ENCODE measurements at places on chromosomes 7 and 10.
A peak's percentile ranks its signal among the peaks of the same experiment; 100 is the strongest.

DNA sequence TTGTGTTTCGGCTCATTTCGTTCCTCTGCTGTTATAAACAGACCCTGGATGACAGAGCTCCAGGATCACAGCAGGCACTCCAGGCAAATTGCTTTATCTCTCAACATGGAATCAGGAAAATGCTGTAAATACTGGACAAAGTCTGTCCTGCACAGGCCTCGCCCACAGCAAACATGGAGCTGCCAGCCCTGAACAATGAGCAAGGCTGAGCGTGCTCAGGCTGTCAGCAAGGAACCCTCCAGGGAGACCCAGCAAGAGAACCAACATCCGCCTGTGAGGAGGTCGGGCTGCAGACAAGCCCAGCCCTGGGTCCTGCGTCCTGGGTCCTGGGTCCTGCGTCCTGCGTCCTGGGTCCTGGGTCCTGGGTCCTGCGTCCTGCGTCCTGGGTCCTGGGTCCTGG, 180.8 kb downstream of the PTPRN2 start:
- DNase-seq = no peak

GRCh38 chr7:139658908-139659675, 118.7 kb downstream of the HIPK2 start:
- no peak for DNase-seq

- no peak for DNase-seq
Measured at GRCh38 chr10:98485959-98486358, 39.2 kb upstream of the HPS1 start.

DNA sequence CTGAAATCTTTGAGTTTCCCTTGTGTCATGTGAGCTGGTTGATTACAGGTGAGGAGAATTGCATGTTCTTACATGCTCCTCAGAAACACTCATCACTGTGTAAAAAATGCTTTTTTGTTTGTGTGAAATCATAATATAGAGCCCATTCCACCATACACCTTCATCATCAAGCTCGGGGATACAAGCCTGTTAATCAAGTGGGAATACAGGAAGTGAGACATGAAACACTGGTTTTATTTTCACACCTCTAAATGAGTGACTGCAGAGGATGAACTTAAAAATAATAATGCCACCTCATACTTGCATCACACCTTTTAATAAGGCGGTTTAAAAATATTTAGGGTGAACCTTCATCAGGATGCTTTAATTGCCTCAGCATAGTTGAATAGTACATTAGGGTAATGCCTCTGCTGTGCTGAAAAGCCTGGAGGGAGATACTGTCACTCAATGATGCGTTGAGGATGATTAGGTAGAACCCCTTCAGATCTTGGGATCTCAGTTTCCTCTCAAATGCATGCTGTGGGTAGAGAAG, 164.6 kb downstream of the AUTS2 start:
- DNase-seq = no peak

- DNase-seq = no peak
Measured at GRCh38 chr7:71301167-71301566, 169.2 kb downstream of the GALNT17 start.

DNA sequence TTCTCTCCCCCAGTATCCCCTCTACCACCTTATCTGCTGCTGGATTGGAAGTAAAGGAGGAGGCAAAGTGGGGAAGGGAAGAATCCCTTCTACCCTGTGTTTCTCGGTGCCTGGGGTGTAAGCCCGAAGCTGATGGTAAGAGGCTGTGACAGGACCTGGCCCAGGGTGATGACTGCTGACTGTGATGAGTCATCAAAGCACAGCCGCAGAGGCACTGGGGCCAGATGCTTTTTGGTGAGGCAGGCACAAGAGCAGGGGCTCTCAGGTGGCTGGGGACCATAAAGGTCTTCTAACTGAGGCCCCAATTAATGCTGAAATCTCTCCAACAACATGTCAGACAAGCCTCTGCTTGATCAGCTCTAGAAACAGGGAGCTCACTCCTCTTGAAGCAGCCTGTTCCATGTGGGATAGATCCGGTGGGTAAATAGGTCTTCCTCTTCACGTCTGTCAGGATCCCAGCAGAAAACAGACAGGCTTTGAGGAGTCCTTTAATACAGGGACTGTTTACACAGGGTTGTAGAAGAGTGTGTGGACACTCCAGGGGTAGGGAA, 86.1 kb upstream of the PCBD1 start:
- DNase-seq = no peak

DNA sequence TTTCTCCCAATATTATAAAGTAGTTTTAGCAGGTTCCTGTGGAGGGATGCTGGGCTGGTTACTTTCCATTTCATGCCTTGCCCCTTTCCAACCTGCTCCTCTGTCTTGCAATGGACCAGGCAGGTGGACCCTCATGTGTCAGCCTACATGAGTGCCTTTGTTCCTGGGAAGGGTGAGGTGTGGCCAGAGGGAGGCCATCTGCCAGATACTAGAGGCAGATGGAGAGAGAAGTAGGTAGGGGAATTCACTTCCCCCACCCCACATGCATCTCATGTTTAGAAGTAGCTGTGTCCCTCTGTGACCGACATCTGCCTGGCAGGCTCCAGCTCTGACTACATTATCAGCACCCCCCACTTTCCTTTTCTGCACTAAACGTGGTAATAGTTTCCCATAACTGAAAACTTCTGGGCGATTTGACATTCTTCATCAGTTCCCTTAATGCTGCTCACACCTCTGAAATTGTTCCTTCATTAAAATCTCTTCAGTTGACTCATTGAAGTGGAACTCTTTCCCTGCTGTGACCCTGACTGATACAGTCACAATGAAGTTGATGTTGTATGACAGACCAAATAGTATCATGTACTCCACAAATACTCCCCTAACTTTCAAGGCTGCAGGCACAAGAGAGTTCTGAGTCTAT, 396.3 kb upstream of the FZD8 start:
- no peak for DNase-seq

DNA sequence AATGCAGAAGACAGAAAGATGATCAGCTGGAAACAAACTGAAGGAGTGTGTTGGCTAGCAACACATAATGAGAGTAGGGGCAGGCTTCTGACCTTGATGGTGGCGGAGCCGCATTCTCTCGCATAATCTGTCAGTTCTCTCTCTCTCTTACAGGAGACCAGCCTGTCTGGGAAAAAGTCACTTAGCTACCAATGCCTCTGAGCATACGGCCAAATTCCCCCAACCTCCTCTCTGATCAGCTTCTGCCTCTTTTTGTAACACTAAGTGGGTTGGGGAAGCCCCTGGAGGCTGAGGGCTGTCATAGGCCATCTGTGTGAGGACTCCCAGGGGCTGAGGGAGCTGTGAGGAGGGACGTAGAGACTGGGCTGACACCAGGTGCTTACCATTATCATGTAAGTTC, 104.6 kb downstream of the HIPK2 start:
- DNase-seq = no peak

- no peak for DNase-seq
Measured at GRCh38 chr7:44727158-44727936, 21.3 kb upstream of the ZMIZ2 start.

- no peak for DNase-seq
Measured at GRCh38 chr10:5514226-5514850, 10.4 kb upstream of the CALML3 start.

DNA sequence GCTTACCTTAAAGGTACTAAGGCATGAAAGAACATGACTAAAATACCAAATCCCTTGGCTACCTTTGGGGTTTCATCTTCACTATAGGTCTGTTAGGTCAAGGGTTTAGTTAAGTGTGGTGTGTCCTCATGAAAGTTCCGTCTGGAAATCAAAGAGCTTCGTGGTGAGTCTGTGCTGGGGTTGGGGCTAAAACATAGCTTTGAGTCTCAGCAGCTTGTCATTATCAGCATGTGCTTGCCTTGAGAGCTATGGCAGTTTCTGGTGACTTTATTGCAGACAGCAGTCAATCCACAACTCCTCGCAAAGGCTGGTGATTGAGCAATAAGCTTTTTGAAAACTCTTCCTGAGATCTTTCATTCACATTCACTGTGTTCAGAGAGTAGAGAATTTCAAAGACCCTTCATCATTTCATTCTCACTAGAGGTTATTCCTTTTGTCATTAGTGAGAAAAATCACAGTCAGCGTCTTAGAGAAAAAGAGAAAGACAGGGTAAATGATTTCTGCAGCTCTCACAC, 53.2 kb upstream of the CCDC6 start:
- DNase-seq = no peak

DNA sequence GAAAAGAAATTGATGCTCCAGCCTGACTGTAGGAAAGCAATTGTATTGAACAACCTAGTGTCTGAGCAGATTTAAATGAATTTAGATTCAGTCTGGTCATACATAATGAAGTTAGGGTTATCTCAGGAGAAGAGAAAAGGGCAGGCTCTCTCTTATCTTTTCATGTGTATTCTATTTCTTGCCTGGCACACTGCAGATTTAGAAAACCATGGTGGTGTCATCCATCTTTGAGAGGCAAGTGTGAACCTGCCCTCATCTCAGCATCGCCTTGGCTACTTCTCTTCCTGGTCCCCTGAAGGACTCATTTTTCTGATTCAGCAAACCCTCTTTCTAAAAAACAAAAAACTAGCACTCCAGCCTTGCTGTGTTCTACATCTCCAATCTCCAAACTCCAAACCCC, 137.7 kb downstream of the LRRC4 start:
- no peak for DNase-seq

DNA sequence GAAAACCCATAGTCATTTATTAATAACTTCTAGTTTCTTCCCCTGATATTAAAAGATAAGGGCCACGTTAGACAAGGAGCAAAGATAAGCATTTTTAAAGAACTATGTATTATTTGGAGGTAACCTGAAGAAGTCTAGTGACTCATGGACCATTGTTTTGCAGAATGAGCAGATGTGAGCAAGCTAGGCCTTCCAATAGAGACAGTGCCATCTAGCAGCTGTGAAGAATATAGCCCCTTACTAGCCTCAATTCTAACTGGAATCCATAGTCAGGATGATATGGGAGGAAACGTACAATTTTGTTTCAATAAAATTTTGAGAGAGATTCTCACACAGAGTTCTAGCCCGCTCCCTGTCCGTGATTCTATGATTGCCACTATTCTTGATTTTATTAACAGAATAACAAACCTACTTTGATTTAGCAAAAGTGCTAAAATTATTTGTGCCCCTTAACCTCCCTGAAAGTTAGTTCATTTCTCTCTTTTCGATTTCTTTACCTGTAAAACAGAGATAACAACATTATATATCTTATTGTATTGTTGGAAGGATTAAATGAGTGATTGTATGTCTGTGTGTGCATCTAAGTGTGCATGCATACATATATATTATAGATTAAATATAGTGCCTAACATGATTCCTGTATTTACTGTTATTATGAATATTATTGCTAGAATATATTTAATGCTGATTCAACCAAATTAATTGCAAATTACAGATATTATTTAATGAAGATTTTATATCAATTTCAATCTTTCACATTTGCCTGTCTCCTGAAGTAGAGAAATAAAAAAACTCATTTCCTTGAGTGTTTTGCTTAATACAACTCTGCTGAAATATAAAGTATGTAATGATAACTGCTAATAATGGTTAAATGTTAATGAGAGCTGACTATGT, 22.7 kb downstream of the FAM237B start:
- DNase-seq = no peak

DNA sequence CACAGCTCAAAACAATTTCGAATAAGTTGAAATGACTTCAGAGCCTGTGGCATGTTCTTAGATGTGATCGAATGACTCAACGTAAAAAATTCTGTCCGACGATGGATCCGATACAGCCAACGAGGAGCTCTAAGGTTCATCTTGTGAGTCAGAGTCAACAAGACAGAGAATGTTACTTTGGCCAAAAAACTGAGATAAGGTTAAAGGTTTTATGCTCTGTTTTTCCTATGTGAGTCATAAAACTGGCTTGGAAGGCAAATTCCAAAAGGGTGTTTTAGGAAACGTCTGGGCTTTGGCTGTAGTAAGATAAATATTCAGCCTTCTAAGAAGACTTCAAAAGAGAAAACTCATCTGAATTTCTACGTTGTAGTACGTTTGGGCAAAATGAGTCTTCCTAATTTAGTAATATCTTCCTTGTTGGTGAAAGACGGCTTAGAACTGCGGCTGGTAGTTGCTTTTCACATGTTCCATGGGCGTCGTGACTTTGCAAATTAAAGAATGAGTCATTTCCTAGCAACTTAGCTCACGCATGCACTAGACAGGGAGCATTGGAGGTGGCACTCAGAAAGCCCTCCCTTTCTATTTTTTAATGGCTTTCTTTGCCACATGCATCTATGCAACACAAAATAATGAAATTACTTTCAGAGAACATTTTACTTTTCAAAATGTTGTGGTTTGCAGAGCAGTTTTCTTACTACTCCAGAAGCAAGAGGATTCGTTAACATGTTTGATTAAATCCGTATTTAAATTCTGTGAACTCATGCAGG, 28.2 kb downstream of the PFKP start:
- DNase-seq = no peak

GRCh38 chr10:110646417-110647135, 2.4 kb downstream of the RBM20 start:
- DNase-seq = no peak

DNA sequence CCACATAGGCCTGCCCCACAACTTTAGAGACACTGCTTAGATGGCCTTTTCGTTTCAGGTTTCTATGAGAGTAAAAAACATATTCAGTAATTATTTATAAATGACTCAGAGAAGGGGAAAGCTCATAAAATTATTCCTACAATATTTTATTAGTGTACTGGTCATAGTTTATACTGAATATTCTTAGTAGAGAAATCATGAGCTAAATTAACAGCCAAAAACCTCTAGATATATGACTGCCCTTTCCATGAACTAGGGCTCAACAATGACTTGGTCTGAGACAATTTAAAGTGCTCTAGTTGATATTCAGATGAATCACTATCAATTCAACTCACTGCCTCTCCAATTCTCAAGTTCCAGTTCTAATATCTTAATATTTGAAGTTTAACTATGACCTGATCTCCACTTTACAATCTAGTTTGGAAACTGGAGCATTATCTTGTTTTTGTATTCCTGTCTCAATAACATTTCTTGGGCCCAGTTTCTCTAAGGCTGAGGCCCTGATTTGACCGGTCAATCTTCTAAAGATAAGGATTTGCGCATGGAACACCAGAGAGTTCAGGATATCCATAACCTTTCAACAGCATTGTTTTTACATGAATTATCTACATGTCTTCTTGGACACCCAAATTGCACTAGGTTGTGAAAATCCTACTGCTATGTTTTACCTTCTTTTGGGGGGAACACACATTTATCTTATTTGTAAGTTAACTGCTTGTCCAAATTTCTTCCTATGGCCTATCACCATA, 141.6 kb downstream of the DGKB start:
- DNase-seq = no peak

DNA sequence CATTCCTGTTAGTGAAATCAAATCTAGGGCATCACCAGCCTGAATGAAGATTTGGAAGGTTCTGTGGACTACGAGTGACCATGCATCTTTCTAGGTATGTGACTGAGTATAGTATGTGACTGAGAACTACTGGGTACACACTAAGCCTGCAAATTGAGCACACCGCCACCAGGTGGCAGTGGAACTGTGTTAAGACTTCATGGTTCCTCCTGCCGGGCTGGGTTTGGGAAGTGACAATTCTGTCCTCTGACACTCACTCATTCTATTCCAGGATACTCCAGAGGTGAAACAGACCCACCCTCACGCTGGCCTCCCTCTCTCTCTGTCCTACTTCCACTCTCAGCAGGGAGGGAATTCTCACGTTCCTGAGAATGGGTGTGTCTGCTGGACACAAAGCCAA, 84.0 kb upstream of the TMEM248 start:
- DNase-seq = no peak

- peak; percentile 40 for DNase-seq
Measured at GRCh38 chr7:4190010-4190981, 491.8 kb upstream of the FOXK1 start.

- no peak for DNase-seq
Measured at GRCh38 chr10:35636956-35637355, 5.1 kb downstream of the FZD8 start.

GRCh38 chr10:32155075-32155516, 98.9 kb upstream of the KIF5B start:
- DNase-seq = no peak

Measured in NCI-H1436 (cell line).